ENCODE measurements at places on chromosomes 7 and 10.

- no peak for DNase-seq
Observed at GRCh38 chr7:111004310-111004901, 86.5 kb upstream of the LRRN3 start.

DNA sequence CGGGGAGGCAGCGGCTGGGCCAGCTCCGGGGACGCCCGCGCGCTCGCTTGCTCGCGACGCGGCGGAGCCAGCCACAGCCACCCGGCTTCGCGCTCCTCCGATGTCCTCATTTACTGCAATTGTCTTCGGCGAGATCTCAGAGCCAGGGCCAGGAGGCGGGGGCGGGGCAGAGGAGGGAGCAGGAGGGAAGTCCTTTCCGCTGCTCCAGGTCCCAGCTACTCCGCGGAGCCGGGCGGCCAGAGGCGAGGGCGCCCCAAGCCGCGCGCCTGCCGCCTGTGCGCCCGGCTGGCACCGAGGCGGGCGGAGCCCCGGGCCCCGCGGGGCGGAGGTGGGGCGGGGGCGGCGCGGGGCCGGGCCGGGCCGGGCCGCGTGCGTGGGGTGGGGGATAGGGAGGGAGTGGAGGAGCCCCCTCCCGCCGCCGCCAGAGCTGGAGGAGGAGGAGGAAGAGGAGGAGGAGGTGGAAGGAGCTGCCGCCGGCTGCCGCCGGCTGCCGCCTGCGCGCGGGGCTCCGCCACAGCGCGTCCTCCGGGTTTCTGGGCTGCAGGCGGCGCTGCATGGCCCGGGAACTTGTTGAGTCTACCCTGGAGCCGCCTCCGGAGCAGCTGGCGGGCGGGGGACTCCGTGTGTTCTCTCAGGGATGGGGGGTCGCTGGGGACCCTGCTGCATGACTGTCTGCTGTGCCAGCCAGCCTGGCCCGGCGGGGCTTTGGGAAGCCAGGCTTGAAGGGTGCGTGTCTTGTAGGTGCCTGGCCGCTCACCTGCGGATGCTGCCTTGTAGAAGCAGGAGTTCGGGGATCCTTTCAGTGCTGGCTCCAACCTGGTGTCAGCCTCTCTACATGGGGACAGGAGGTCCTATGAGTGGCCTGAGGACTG is at the start of gene INSYN2A:
TSS of gene INSYN2A (minus strand) at position 310 of the 872 bp plus-strand sequence. CDS start 20,196 bp downstream, outside the sequence.
- DNase-seq = peak; percentile 46

GRCh38 chr7:127913686-127914085 is 117.6 kb downstream of the LRRC4 start:
- DNase-seq = no peak

- DNase-seq = no peak
Observed at GRCh38 chr10:113178771-113179170, 228.7 kb downstream of the TCF7L2 start.

DNA sequence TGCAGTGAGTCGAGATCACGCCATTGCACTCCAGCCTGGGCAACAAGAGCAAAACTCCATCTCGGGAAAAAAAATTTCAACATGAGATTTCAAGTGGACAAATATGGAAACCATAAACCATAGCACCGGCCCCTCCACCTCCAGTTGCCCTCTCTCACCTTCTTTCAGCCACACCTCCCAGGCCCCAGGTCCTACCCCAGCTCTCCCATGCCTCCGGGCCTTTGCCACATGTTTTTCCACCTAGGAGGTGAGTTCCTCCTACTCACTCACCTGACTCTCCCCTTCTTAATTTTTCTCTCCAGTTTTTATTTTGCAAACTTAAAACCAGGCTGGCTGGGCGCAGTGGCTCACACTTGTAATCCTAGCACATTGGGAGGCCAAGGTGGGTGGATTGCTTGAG is 13.7 kb upstream of the CLDN4 start:
- no peak for DNase-seq

DNA sequence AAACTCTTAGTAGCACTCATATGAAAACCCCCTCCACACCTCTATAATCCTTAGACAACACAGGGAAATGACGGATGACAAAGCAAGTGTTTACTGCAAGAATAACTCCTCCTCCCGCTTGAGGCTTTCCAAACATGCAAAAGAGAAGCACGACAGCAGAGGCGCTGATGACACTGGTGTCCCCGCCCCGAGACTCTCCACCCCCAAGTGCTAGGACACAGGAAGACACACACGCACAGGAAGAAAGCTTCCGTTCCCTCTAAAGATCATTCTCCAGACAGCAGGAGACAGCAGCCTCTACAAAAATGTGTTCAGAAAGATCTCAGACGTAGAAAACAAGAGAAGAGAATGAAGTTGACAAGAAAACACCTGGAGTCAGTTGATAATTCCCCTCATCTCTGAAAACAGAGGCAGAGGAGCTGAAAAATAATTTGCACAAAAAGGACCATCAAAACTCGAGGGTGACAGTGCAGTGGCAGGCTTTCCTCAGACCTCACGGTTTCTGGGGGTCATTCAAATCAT is 90.2 kb downstream of the DLG5 start:
- no peak for DNase-seq

DNA sequence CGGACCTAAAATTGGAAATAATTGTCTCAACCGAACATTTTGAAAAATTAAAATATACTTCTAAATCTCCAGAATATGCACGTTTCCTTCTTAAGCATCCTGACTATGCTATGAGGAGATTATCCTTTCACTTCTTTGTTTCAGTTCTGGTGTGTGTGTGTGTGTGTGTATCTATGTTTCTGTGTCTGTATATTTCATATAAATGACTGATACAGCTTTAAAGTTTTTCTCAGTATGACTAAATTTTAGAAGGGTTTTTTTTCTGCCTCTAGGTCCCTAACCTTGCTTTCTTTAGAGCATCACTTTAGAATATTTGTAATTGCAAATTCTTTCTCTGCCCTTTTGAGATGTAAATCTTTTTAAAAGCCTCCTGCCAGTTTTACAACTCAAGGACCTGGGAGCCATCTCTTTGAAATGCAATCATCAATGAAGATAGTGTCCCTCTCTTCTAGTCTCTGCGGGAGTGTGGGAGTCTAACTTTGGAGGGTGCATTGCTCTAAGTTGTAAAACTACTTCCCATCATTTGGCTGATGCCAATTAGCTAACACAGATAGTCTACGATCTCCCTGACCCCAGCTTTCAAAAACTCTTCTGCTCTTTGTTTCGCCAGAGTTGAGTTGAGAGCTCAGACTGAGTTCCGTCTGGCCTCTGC is 782.0 kb upstream of the ZWINT start:
- DNase-seq = no peak

DNA sequence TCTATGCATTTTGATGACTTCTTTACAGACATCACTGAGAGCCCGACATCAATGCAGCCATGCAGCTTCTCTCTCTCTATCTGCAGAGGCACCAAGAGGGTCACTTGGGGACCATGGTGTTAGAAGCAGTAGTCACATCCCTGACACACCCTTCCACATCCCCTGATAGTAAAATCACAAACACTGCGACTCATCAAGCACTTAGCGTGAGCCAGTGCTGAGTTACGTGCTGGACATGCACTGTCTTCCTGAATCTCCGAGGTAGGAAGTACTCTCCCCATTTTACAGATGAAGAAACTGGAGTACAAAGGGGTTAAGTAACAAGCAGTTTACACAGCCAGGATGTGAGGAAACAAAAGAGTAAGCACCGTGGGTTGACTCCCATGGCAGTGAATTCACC is 109.2 kb downstream of the OSBPL3 start:
- no peak for DNase-seq

- DNase-seq = no peak
Observed at GRCh38 chr7:112399501-112399900, 50.8 kb upstream of the IFRD1 start.

GRCh38 chr7:46450425-46450824 is 529.4 kb upstream of the IGFBP3 start:
- no peak for DNase-seq

GRCh38 chr7:85114342-85114741 is 72.5 kb downstream of the SEMA3D start:
- DNase-seq = no peak

GRCh38 chr7:87218796-87219544 is 562 bp downstream of the TMEM243 start:
- peak; percentile 69 for DNase-seq

DNA sequence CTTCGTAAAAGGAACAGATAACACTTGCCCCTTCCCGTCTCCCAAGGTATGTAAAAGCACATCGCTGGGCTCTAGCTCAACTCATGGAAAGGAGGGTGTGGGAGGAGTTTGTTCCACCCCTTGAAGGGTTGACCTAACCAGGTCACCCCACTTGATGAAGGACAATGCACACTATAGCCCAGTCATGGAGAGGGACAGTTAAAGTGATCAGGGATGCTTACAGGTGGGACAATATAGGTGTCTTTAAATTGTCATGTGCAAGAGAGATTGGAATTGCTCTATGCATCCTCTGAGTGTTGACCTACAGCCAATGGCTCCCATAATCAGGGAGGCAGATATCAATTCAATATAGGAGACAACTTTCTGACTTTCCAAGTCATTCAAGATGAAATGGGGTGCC is 448.2 kb downstream of the GRID1 start:
- no peak for DNase-seq

DNA sequence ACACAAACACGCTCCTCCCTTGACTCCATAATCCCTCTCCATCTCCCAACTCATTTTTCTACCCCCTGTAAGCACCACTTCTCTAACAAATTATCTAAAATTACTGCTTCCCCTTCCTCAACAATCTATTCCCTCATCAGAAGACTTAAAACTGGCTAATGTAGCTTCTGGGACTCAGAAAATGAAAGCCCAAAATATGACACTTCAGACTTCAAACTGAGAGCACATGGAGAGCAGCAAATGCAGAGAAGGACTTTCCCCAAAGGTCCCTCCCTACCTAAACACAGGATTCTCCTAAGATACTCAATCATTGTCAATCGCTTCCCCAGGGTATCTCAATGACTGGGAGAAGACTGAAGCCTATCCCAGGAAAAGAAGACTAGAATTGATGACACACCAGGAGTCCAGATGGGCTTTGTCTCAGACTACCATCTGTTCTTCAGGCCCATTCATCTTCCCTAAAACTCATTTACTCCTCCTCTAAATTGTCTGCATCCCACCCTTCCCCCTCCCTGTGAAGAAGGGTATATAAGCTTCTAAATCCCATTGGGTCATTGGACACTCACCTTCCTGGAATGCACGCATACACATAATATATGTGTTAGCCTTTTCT is 39.2 kb downstream of the ST8SIA6 start:
- no peak for DNase-seq

GRCh38 chr7:6403907-6404306 is 43.8 kb downstream of the DAGLB start:
- DNase-seq = no peak

- no peak for DNase-seq
Observed at GRCh38 chr7:129664029-129665012, 52.8 kb downstream of the NRF1 start.

DNA sequence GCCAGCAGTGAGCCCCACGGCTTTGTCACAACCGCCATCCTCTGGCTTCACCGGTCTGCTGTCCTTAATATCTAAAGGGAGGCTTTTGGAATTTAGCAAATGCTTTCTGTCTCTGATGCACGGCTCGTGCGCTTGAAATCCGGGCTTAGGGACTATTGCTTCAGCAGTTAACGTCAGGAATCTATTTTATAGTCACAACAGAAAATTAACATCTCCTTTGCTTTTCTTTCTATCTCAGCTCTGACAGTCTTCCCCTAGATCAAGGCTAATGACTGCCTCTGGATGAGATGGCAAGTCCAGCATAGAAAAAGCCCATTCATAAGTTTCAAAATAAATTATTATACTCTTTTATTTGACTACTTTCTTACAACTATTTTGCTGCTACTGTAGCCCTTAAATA is 423.8 kb downstream of the GALNT17 start:
- DNase-seq = no peak

DNA sequence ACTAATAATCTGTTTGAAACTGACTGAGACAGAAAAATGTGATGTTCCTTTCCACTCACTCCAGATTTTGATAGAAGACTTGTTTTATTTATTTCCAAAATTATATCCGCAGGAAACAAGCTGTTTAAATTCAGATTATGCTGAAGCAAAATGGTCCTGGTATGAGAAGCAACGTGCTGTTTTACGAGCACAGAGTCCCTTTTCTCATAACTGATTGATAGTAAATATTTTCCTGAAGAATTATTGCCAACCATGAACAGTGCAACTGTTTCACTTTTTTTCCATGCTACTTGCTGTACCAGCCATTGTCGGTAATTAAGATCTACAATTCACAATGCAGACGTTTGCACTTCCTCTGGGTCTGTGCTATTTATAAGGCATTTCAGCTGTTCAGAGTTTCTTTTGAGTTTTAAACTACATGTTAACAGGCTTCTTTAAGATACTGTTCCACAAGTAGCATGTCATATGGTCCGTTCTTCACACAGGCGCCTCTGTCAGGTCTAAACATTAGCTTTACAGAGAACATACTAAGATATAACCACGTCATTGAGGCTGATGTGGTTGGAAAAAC is 103.8 kb downstream of the POLL start:
- no peak for DNase-seq

DNA sequence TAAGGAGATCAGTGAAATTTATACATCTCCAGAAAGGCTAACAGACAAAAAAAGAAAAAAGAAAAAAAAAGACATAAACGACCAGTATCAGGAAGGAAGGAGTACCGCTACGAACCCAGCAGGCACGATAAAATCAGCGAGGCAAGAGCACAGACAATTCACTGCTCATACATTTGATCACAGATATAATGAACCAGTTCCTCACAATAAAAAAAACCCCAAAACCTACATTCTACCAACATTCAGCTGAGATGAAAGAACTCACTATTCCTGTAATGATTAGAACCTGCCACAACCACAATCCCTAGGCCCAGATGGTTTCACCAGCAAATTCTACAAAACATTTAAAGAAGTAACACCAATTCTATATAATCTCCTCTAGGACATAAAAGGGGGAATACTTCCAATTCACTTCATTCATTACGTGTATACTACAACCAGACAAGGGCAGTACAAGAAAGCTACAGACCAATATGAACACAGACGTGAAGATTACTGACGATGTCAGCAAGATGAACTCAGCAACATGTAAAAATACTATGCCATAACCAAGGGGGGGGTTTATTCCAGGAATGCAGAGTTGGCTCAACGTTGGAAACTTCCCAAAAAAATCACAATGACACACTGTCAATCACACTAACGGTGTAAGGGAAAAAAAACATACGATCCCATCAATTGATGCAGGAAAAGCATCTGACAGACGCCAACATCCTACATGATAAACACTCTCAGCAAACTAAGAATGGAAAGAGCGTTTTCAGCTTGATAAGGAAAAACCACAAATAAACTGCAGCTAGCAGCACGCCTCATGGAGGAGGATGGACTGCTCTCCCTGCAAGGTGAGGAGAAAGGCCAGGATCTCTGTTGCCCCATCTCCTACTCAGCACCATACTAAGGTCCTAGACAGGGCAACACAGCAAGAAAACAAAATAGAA is 256.2 kb downstream of the ELFN1 start:
- no peak for DNase-seq

GRCh38 chr10:61975391-61975932 is 74.0 kb downstream of the ARID5B start:
- no peak for DNase-seq

DNA sequence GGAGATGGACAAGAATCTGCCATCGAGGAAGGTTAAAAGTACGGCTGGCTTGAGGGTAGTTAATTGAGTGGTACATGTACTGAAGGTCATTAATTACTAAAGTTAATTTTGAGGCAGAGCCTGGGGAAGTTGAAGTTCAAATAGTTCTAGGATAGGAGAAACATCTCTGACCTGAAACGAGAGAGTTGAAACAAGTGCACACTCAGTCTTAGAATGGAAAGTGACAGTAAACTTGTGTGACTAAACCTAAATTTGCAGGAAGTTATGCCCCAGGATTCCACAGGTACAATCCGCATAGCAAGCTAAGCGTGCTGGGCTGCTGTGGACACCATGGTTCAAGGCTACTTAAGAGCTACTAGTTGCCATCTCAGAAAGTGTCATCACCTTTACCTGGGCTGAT is 209.9 kb downstream of the CHCHD3 start:
- no peak for DNase-seq

Measured in C1 segment of cervical spinal cord (tissue), 14 donors.